ENCODE measurements at places on chromosomes 4 and X.

GRCh38 chrX:153474718-153475117, 4.3 kb upstream of the HAUS7 start:
- DNase-seq: peak; percentile 34

GRCh38 chr4:53009824-53010223, 147.7 kb downstream of the RASL11B start:
- no peak for DNase-seq

GRCh38 chr4:77818602-77819403, at the start of gene CNOT6L:
Gene CNOT6L (minus strand): TSS chr4:77819368. CDS start chr4:77819308, 60 bp downstream.
- peak; percentile 77 for DNase-seq

DNA sequence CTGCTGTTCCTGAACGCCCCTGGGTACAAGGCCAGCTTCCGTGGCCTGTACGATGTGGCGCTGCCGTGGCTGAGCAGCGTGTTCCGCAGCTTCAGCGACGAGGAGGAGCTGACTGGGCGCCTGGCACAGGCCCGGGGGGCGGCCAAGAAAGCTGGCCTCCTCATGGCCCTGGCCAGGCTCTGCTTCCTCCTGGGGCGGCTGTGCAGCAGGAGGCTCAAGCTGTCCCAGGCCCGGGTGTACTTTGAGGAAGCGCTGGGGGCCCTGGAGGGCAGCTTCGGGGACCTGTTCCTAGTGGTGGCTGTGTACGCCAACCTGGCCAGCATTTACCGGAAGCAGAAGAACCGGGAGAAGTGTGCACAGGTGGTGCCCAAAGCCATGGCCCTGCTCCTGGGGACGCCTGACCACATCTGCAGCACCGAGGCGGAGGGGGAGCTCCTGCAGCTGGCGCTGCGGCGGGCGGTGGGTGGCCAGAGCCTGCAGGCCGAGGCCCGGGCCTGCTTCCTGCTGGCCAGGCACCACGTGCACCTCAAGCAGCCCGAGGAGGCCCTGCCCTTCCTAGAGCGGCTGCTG, 28.2 kb downstream of the SH3TC1 start:
- DNase-seq: no peak

DNA sequence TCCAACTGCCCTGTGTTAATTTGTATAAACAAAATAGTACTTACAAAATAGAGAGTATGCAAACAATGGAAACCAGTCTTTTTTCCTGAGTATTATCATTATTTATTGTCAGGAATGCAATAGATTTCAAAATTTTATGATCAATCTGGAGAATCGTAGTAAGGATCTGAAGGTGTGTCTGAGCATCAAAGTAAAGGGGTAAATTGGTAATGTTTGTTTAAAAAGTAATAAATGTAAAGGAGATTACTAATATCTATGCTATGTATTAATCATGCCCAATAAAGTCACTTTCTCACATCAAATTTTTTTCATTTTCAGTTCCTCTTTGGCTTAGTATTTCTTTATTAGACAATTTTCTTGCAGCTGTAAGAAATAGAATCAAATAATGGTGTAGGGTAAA, 1507.1 kb upstream of the PCDH7 start:
- DNase-seq: no peak

GRCh38 chrX:44241546-44241945, 101.9 kb downstream of the EFHC2 start:
- DNase-seq: no peak

DNA sequence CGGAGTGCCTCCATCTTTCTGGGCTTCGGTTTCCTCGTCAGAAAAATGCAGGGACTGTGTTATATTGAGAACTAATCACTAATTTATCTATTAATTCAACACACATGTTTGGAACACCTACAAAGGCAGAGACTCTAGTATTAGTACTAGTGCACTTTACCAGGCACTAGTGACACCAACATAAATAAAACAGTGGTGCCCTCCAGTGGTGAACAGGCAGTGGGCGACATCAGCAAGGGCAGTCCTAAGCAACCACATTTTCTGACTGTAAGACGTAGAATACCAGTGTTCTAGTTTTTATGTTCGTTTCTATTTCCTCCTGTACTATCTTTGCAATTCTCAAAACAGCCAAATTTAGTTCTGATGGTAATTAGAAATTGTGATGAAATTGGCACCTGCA, 69.1 kb upstream of the UCP1 start:
- no peak for DNase-seq

DNA sequence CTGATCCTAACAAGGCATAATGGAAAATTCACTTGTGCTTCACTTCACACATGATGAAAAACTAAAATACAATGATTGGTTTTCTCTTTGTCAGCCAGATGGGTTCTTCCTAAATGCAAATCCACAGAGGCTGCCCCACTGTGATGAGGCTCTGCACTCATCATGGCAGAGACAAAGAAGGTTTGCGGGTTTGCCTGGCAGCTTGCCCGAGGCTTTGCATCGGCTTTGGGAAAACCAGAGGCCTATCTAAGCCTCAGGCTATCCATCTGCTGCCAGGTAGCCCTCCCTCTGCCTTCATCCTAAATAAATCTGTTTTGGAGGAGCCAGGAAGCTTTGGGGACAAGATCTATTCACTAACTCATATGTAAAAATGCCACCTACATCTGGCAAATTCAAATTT, 244.2 kb downstream of the PACRGL start:
- DNase-seq: no peak

GRCh38 chrX:72382202-72382595, 76.5 kb upstream of the CITED1 start:
- no peak for DNase-seq

- DNase-seq: no peak
Observed at GRCh38 chr4:52107745-52108144, 56.6 kb downstream of the SPATA18 start.

GRCh38 chrX:97685753-97686152, 802.0 kb downstream of the RPA4 start:
- DNase-seq: no peak

- no peak for DNase-seq
Observed at GRCh38 chr4:117783716-117784115, 250.6 kb upstream of the NDST3 start.

GRCh38 chr4:146545102-146545501, 23.4 kb upstream of the SLC10A7 start:
- DNase-seq: no peak

DNA sequence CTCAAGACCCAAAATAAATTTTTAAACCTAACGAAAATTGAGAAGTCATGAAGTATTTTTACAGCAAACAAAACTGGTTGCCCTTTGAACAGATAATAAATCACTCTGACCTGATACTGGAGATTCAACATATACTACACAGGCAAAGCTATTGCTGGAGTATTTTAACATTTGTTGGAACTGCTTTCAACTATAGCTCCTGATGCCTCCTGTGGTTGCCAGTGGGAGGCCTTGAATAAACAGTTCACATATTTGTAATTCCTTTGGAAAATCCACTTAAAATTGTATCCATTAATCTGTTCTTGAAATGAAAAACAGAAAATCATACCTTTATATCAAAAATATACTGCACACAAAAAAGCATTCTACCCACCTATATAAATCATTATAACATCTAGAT, 605.1 kb downstream of the KCTD8 start:
- no peak for DNase-seq

- no peak for DNase-seq
Observed at GRCh38 chr4:48796927-48797679, 17.0 kb upstream of the FRYL start.

DNA sequence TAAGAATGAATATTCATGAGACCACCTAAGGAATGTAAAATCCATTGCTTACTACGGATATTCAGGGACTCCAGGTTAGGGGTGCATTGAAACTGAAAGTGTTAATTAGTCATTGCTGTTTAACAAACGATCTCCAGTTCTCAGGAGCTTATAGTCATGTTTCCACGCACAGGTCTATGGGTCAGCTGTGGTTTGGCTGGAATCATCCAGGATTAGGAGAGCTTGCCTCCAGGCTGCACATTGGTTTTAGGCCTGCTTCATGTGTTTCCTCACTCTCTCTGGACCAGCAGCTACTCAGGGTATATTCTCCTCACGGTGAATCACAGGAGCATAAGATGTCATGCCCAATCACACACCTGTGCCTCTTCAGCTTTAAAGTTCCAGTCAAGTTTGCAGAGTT, 98.9 kb downstream of the ATXN3L start:
- DNase-seq: no peak

DNA sequence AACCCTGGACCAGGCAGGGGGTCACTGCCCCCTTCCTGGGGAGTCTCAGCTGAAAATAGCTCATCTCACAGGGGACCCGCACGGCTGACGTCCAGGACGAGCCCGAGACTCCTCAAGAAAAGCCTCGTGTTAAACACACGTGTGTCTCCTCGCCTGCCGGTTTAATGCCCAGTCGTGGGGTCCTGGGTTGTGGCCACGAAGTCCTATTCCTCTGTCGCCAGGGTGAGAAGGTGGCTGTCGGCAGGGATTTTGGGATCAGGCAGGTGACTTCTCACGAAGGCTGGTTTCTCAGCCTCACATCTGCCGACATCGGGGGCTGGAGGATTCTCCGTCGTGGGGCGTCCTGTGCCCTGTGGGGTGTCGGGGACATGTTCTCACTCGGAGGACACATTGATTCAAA, 44.3 kb upstream of the PPP2R3B start:
- no peak for DNase-seq

DNA sequence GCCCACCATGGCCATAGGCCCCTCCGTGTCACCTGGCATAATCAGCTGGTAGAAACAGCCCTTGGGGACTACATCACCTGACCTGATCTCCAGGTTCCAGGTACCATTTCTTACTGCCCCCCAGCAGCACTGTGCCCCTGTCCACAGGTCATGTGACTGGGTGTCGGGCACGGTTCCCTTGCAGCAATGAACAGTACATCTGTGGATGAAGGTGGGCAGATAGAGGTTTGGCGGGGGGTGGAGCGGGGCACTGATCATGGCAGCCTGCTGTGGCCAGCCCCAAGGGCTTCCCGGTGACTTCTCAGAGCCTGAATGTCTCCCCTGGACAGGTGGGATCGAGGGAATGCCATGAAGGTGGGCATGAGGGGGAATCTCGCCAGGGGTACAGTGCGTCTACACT, 37.8 kb downstream of the TRMT44 start:
- no peak for DNase-seq

- DNase-seq: no peak
Observed at GRCh38 chr4:42906891-42907759, 14.6 kb downstream of the GRXCR1 start.

DNA sequence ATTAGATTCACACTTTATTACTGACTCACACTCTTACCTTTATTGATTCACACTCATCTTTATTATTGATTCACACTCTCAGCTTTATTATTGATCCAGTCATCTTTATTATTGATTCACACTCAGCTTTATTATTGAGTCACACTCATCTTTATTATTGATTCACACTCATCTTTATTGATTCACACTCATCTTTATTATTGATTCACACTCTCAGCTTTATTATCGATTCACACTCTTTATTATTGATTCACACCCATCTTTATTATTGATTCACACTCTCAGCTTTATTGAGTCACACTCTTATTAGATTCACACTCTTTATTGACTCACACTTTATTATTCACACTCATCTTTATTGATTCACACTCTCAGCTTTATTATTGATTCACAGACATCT, 31.3 kb downstream of the HTRA3 start:
- no peak for DNase-seq

GRCh38 chr4:25888781-25889180, 25.2 kb upstream of the SMIM20 start:
- no peak for DNase-seq

DNA sequence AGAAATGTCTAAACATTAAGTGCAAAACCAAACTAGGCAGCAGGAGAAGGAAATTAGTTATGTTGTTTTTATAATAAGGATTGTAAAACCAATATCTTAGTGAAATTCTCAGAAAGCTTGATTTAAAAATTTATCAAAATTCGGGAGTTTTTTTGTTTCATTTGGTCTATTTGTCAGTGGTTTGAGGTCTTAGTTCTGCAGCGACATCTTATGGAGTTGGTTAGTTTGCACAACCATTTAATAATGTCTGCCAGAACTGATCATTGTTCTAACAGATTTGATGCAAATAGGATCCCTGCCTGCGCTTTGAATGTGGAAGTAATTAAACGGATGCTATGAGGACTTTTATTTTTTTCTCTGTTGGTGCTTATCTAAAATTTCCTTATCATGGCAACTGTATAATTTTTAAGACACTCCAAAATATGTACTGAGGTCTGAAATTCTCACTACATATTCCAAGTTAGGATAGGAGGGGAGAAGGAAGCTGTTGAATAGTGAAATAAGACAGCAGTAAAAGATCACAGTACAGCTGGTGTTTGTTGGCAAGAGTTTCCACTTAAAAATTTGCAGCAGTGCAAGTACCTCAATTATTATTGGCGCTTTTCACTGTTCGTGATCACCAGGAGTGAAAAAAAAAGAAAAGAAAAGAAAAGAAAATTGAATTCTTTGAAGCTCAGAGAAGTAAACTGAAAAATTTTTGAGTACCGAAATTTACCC, 2521.4 kb downstream of the ARAP2 start:
- DNase-seq: no peak

DNA sequence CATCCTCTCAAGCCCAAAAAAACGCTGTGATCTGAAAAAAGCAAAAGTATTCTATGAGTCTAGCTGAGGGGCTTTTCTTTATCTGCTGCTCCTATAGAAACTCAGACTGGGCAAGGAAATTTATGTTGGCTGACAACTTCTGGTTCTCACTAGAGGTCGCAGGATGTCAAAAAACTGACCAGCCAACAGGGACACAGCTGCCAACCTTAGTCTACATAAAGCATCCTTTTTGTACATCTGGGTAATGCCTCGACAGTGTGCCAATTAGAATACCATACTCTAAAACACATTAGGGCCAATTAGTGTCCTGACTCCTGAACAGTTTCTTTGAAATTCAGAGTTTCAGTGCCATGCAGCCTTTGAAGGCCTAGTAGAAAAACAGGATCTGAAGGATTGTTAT, 8.8 kb upstream of the TLL1 start:
- no peak for DNase-seq

DNA sequence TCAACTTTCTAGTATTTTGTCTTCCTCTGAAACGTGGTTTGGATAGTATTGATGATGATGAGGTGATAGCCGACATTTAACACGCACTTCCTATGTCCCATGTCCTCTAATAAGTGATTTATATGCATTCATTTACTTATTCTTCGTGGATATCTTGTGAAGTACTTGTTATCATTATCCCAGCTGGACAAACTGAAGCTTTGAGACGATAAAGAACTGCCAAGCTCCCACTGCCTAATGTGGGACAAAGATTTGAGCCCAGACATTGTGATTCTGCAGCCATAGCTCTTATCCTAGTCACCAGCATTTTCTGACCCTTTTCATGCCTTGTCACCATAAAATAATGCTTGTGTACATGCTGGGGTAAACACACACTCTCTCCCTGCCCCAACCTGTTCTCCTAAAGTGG, 92.5 kb downstream of the RAPGEF2 start:
- DNase-seq: no peak
